ENCODE measurements at places on chromosomes 3 and 15.

DNA sequence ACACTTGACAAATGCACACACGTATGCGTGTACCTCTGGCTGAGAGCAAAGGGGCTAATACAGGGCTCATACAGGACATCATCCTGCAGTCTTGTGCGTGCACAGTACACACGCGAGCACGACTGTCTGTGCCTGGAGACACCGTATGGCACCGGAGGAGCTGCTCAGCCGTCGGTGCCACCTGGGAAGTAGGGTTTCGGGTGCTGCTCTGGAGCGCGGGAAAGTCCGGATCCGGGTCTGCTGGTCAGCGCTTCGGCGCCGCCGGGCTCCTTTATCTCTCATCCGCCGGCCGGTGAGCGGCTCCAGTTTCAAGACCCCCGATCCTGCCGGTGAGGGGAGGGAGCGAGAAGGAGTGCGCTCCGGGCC, 9.3 kb downstream of the FOXL2 start:
- no peak overlapping the region for H3K4me3 ChIP-seq
- H3K36me3 ChIP-seq = no peaks in the 10 kb centered on the region
- H3K4me1 ChIP-seq = no peaks in the 10 kb centered on the region

DNA sequence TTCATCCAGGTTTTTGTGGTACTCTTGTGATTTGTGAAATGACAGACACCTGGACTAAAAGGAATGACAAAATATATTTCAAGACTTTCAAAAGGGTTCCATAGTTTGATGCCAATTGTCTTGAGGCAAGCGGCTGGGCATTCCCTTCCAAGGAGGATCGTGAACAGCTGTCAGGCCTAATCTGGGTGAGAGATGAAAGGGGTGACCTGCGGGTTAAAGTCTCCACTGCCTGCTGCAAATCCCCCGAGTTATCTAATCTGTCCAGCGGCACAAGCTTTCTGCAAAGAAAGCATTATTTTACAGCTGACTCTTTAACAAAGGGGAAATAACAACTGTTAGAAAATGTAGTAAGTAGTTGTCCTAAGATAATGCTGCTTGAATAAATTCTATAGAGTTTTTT, 128.7 kb upstream of the MB21D2 start:
- peaks cover 46% of the 10 kb centered on the region for H3K27me3 ChIP-seq
- no peaks in the 10 kb centered on the region for H3K36me3 ChIP-seq
- DNase-seq = no peak
- no peak overlapping the region for H3K4me3 ChIP-seq

DNA sequence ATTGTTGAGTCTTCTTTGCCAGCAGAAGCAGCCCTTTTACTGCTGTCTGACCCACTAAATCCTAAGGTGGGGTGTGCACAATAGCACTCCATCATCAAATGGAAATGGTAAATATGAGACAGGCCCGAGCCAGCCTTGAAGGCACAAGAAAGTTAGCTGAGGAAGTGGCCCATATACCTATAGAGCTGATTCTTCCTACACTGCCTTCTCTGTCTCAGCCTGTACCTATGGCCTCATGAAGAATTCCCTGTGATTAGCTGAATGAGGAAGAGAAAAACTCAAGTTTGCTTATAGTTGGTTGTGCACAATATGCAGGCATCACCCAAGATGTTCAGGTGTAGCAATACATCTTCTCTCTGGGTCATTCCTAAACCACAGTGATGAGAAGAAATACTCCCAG, 31.7 kb upstream of the XCR1 start:
- no peak for DNase-seq
- no peak overlapping the region for H3K4me3 ChIP-seq
- no peaks in the 10 kb centered on the region for H3K4me1 ChIP-seq
- no peaks in the 10 kb centered on the region for H3K36me3 ChIP-seq
- H3K27me3 ChIP-seq = peaks cover 51% of the 10 kb centered on the region
- H3K27ac ChIP-seq = no peak overlapping the region

DNA sequence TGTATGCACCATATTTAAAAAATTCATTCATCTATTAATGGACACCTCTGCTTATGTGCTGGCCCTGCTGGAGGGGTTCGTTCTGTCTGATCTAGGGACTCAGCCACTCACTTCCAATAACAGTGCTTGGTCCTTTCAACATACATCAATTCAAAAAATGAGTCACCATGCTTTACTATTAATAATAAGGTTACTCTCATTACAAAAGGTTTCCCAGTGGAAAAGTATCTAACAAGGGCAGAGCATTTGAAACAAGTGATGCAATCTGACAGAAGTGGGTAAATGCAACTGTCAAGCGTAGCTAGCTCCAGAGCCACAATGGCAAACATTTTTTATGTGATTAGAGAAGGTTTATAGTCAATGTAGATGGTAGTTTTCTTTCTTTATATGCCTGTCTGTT, 67.9 kb upstream of the TNIK start:
- H3K27ac ChIP-seq = no peak overlapping the region
- H3K4me3 ChIP-seq = no peak overlapping the region
- H3K36me3 ChIP-seq = no peaks in the 10 kb centered on the region
- H3K27me3 ChIP-seq = no peaks in the 10 kb centered on the region
- H3K4me1 ChIP-seq = peaks cover 22% of the 10 kb centered on the region
- DNase-seq = peak; percentile 14

GRCh38 chr3:14462738-14463137, 60.3 kb downstream of the SLC6A6 start:
- peaks cover 12% of the 10 kb centered on the region for H3K4me1 ChIP-seq
- no peak for DNase-seq
- no peak overlapping the region for H3K4me3 ChIP-seq
- H3K27ac ChIP-seq = no peak overlapping the region
- H3K27me3 ChIP-seq = no peaks in the 10 kb centered on the region
